ENCODE measurements at places on chromosomes 16 and 17. TPM values are rescaled to one million over a fixed set of nuclear protein-coding genes. Genes with fewer than 3 reads are reported as not detected.

TPSG1 gene
- total RNA-seq = not detected

CACNG1 gene
- 0.37 TPM for total RNA-seq

NPIPA2 gene
- 2.0 TPM for total RNA-seq

PDILT gene
- not detected for total RNA-seq

RAB37 gene
- 1.3 TPM for total RNA-seq

ITGB4 gene
- total RNA-seq = 97.3 TPM

KRTAP4-1 gene
- total RNA-seq = not detected

KRTAP4-8 gene
- total RNA-seq = not detected

TMEM92 gene
- 22.1 TPM for total RNA-seq

KRT12 gene
- not detected for total RNA-seq

TEX14 gene
- 0.21 TPM for total RNA-seq

MYH1 gene
- not detected for total RNA-seq

NEUROD2 gene
- 0.18 TPM for total RNA-seq

Measured in A549 treated with ZK216348 at 1 μM for 4 hours (cell line).